ENCODE measurements at places on chromosomes 16 and 17.

GRCh38 chr17:42027590-42027889, 7.7 kb downstream of the NKIRAS2 start:
- no peak for DNase-seq

DNA sequence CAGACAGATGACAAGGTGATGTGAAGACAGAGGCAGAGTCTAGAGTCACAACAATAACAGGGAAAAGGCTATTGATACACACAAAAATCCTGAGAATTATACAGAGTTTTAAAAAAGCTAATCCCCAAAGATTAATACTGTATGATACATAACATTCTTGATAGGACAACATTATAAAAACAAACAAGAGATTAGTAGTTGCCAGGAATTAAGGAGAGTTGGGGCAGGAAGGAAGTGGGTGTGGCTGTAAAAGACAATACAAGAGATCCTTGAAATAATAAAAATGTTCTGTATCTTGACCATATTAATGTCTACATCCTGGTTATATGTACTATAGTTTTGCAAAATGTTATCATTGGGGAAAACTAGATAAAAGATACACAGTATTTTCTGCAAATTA, 309.5 kb upstream of the PMFBP1 start:
- DNase-seq: no peak

GRCh38 chr16:13923703-13924298, 3.8 kb downstream of the ERCC4 start:
- DNase-seq: no peak

DNA sequence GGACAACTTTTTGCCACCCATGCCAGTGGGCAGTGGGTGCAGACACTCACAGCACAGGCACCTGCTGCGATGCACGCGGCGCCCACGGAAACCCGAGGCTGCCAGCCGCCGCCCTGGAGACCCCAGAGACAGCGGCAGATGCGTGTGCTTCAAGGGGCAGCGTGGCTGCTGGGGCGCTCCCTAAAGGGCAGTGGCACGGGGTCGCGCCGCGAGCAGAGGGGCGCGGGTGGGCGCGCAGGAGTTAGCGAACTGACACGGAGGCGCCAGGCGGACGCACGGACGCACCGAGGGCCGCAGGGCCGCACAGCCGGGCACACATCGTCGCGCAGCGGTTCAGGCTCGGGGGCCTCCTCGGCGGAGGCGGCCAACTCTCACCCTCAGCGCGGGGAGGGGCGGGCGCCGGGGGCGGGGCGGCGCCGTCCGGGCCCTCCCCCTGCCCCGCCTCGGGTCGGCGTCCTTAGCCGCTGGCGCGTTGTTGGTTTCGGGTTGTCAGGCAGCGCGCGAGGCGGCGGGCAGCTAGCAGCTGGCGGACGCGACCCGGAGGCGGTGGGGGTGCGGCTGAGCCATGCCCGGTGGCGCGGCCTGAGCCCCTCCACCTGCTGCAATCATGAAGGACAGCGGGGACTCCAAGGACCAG, at the start of gene KIF19:
KIF19 (plus strand) TSS at position 484 of the 637 bp plus-strand sequence; CDS start at position 608, 124 bp downstream.
- peak; percentile 52 for DNase-seq

GRCh38 chr16:68894714-68895113, 51.4 kb downstream of the TANGO6 start:
- DNase-seq: no peak

All from stimulated activated CD4-positive, alpha-beta T cell treated with anti-CD3 and anti-CD28 coated beads, Interleukin-2, amount 100 ng/mL, for 48 hours (primary cell).